Activated CD8-positive, alpha-beta T cell treated with anti-CD3 and anti-CD28 coated beads for 36 hours (primary cell): ENCODE measurements at places on chromosomes 1 and 21.

DNA sequence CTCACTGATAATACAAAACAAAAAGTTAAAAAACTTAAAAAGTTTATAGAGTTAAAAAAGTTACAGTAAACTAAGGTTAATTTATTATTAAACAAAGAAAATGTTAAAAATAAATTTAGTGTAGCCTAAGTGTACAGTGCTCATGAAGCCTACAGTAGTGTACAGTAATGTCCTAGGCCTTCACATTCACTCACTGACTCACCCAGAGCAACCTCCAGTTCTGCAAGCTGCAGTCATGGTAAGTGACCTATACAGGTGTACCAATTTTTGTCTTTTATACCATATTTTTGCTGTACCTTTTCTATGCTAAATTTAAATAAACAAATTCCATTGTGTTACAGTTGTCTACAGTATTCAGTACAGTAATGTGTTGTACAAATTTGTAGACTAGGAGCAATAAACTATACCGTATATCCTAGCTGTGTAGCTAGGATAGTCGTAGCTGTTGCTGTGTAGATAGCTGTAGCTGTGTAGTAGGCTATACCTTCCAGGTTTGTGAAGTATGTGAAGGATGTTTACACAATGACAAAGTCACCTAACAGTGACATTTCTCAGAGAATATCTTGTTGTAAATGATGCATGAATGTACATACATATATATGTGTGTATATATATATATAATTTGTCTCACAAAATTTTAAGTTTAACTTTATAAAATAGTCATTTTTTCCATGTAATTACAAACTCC, 140.2 kb downstream of the TGFB2 start:
- DNase-seq, result no peak

- no peak for DNase-seq
Observed at GRCh38 chr1:179817056-179817455, 60.5 kb downstream of the TOR1AIP2 start.

- no peak for DNase-seq
Observed at GRCh38 chr1:171961861-171962260, 120.6 kb downstream of the DNM3 start.

GRCh38 chr1:198563583-198563982, 23.1 kb upstream of the ATP6V1G3 start:
- no peak for DNase-seq

DNA sequence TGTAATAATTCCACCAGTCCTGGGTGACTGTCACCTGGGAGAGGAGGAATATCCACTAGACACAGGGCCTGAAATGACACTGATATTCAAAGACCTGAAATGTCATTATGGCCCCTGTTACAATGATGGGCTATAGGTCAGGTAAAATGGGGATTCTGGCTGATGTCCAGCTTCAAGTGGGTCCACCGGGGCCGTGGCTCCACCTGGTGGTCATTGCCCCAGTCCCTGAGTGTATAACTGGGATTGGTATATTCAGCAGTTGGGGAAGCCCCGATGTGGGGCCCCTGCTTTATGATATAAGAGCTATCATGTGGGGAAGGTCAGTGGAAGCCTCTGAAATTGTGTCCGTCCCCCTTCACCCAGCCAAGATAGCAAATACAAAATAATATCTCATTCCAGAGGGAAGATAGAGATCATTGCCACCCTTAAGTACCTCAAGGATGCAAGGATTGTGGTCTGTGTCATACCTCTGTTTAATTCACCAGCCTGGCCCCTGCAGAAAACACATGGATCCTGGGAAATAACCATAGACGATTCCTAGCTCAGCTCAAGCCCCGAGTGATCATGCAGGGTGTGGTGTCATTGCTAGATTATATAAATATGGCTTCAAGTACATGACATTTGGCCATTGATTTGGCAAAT, 19.4 kb downstream of the PLEKHO1 start:
- peak; percentile 82 for DNase-seq

- no peak for DNase-seq
Observed at GRCh38 chr1:115666206-115666605, 24.4 kb downstream of the VANGL1 start.

GRCh38 chr1:39531526-39531925, 40.1 kb downstream of the BMP8A start:
- DNase-seq, result no peak

- no peak for DNase-seq
Observed at GRCh38 chr1:200739702-200740570, 1.2 kb downstream of the CAMSAP2 start.

DNA sequence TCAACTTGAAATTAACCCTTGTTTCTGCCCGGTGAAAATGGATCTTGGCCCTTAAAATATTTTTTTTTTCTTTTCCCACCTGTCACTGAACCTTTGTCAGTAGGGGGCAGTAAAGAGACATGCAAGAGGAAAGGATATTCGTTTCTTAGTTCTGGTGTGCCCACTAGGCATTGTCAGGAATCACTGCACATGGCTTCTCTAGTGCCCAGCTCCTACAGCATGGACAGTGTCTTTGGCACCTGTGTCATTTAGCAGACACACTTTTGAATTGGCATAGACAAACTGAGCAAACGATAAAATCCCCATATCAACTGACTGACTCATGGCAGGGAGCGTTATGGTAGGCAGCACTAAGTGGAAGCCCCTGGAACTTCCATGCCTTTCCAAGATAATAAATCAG, 1048.1 kb downstream of the BRINP3 start:
- DNase-seq, result no peak

GRCh38 chr1:115233598-115233997, 104.5 kb downstream of the NGF start:
- no peak for DNase-seq

DNA sequence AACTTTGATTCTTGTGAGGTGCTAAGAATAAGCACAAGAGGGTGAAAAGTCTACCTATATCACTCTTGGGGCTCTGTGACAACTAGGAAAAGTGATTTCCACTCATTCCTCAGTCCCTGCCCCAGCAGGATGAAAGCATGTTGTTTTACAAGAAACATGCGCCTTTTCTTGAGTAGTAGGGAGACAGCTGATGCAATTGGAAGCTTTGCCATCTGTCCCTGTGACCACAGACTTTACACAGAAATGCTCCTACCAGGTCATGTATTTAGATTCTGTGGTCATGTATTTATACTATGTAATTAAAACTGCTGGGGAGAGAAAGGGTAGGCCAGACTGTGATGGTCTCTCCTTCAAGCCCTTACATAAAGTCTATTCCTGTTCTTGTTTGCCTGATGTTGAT, 445.5 kb downstream of the PTPRC start:
- no peak for DNase-seq

DNA sequence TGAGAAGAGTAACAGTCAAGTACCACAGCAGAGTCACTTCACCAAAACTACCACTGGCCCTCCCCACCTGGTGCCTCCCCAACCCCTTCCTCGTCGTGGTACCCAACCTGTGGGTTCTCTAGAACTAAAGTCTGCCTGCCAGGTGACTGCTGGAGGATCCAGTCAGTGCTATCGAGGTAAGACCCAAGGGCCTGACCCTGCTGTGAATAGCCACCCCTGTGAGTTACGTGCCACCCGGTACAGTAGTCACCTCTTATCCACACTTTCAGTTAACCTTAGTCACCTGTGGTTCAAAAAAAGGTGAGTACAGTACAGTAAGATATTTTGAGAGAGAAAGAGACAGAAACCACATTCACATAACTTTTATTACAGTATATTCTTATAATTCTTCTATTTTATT, 16.5 kb downstream of the TTF2 start:
- peak; percentile 12 for DNase-seq
